ENCODE measurements at places on chromosomes 1 and 21.

- no peak for DNase-seq
Observed at GRCh38 chr21:9750341-9751086, 770.9 kb upstream of the TPTE start.

DNA sequence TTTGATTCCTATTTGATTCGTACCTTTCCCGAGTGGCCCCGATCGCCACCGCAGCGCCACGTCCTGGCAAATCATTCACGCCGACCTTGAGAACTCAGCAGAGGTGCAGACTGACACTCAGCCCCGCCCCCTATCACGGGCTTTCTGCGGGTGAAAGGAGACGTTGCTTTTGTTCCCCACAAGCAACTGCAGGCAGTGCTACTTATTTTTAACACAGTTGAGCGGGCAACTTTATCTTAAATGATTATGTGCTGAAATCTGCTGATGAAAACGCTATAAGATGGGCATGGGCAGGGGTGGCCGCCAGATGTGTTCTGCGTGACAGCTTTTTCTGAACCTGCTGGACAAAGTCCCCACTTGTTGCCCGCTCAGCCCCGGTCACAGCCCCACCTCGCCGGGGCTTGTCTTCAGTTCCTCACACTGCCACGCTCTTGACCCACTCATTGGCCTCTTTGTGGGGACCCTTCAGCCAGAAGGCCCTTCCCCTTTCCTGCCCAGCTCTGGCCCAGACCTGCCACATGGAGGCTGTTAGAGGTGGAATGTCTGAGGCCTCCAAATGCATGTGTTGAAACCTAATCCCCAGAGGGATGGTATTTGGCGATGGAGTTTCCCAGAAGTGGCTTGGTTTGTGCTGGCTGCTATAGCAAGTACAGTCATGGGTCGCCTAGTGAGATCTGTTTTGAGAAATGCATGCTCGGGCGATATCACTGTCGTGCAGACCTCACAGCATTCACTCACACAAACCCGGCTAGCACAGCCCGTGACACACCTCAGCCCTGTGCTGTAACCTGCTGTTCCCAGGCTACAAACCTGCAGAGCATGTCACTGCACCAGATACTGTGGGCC lies 15.7 kb upstream of the PDXK start:
- DNase-seq = no peak

GRCh38 chr1:226964611-226965486 lies 24.8 kb downstream of the COQ8A start:
- no peak for DNase-seq

DNA sequence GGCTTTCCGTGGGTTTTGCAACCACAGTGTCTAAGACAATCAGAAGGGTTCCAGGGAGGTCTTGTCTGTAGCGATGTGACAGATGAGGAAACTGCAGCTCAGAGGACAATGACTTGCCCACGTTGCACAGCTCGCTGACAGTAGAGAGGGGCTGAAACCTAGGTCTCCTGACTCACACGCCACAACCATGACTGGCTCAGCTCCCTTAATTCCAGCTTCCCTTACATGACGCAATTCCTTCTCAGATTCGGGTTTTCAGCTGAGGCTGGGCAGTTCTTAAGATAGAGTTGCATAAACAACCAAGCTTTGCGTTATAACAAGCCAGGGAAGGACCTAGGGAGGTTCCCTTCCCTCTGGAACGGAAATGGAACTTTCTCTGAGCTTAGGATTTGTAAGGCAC lies 36.3 kb downstream of the DHCR24 start:
- DNase-seq = no peak

GRCh38 chr1:209527372-209527771 lies 56.1 kb upstream of the CAMK1G start:
- no peak for DNase-seq

DNA sequence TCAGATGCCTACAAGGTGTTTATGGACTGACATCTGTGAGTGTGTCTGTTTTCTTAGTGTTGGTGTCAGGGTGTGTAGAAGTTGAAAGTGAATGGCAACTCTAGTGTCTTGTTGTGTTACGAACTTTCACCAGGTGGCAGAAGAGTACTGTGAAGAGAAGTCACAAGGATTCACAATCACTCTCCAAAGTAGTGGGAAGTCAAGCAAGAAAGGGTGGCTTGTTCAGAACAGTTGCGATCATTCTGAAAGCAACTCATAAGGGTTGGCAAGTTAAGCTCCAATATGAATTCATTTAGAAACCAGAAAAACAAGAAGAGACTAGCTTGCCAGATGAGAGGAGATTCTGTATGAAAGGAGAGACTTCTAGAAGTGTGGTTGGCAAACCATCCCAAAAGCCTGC lies 86.1 kb downstream of the FASLG start:
- peak; percentile 57 for DNase-seq

All from activated CD4-positive, alpha-beta T cell treated with anti-CD3 and anti-CD28 coated beads for 4 hours (primary cell).